ENCODE measurements at places on chromosomes 6 and 20.
A peak's percentile ranks its signal among the peaks of the same experiment; 100 is the strongest.

DNA sequence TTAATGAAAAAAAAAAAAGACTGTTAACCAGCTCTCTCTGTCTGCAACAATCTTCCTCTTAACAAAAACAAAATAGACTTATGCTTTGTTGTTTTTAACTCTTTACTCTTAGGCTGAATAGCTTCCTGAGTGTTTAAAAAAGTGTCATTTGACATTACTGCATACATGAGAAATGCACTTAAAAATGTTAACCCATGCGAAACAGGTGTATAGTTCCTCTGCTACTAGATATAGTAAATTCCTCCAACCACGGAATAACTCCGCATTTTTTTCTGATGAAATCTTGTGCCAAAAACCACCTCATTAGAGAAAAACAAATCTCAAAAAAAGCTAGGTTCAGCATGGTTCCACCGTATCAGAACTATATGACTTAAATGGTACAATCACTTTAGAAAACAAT lies 426.0 kb downstream of the ADGRB3 start:
- no peak for DNase-seq

GRCh38 chr6:127471379-127472255 lies 12.4 kb upstream of the KIAA0408 start:
- no peak for DNase-seq

GRCh38 chr6:146357578-146358430 lies 185.8 kb upstream of the RAB32 start:
- peak; percentile 81 for DNase-seq

DNA sequence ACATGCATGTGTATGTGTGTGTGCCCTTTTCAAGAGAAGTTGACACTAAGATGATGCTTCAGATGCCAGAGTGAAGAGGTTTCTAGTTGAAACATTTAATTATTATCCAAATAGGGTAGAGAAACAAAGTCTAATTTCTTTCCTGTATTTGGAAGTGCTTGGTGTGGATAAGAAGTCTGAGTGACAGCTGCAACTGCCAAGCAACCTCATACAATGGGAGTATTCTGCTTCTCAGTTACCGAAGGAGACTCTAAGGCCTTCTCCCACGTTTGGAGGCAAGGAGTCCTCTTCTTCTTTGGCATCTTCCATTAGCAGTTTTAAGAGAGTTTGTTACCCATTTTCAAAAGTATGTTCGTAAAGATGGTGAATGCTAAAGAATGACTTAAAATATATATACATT lies 82.4 kb downstream of the HDGFL1 start:
- DNase-seq, result no peak

GRCh38 chr6:131949909-131950766 lies 1.0 kb downstream of the CCN2 start:
- peak; percentile 81 for DNase-seq

GRCh38 chr20:40442181-40442963 lies 246.7 kb downstream of the MAFB start:
- DNase-seq, result no peak

- DNase-seq, result peak; percentile 78
Measured at GRCh38 chr6:52929321-52930164, 20.0 kb upstream of the GSTA3 start.

DNA sequence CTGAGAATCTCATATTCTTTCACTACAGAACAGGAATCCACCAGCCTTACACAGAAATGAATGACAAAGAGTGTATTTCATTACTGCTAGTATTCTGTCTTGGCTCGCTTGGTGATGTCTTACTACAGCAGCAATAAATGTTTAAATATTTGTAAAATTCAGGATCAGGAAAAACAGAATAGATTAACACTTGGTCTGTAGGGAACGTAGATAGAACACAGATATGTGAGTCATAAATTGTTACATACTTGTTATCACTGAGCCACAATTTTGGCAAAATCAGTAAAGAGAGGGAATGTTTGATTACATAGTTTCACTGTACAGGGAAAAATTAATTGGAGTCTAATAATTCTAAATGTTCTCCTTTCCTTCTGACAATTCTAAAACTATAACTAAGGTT lies 11.0 kb downstream of the SHPRH start:
- no peak for DNase-seq

GRCh38 chr6:98821756-98822405 lies 12.5 kb upstream of the POU3F2 start:
- DNase-seq, result no peak

- DNase-seq, result no peak
Measured at GRCh38 chr6:148423601-148424270, 81.1 kb downstream of the SASH1 start.

DNA sequence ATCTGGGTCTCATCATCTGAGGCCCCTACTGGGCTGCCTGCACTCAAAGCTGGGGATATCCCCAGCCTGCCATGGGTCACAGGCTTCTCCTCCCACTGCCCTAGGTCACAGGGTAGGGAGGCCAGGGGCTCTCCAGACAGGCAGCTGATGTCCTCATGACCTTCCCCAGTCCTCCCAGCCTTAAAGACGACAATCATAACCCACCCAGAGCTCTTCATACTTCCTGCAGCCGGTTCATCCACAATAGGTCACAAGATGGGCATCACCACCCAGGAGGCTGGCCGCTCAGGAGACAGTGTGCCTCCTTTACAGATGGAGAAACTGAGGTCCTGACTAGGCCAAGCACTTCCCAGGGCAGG lies 15.2 kb downstream of the TFEB start:
- DNase-seq, result no peak

DNA sequence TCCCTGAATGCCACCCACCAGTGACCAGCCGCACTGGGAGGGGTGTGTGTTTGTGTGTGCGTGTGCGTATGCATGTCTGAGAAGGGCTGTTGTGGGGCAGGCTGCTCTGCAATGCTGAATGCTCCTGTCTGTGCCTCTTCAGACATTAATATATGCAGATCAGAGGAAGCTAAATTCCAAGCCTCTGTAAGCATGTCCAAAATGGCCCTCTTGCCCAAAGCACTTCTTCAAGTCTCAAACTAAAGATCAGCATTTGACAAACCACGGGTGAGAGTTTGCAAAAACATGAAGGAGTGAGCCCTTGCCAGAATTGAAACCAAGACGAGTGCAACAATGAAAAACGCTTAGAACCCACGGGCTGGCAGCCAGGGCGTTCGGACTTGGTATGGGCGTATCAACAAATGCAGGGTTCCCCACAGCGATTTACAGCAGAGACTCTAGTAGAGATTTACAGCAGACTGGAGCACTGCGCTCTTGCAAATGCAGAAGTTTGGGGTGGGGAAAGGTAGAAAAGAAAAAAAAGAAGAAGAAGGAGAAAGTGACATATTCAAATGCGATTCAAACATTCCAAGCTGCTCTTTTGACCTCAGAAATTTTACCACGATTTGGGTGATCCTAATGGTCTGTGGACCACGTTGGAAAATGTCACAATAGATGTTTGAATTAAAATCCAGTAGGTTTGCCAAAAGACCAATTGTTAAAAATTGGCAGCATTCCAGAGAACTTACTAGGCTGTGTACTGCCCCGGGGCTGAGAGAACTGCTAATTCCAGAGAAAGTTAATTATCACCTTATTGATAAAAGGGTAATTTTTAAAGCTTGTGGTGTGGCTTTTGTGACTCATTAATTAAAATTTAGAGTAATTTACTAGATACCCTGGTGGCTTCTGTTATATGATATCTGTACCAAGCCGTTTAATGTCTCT lies 3.5 kb downstream of the SCML4 start:
- DNase-seq, result no peak

- DNase-seq, result no peak
Measured at GRCh38 chr6:18204691-18205090, 49.5 kb downstream of the KDM1B start.

DNA sequence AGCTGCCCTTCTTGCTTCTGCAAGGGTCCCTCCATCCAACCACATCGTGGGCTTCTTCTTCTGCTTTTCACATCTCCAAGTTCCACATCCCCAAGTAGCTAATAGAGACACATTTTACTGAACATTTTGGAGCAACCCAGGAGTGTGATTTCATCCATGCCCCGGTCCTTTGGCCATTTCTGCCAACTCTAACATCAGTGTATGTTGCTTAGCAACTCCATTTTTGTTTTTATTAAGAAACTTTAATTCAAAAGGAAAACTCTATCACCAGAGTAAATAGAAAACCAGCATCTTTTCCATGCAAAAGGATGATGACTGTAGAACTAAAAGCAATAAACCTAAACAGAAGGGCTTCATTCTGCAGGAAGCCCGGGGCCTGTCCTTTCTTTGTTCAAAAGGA lies 32.7 kb upstream of the SULF2 start:
- no peak for DNase-seq

- DNase-seq, result peak; percentile 94
Measured at GRCh38 chr6:148271711-148272439, 70.8 kb upstream of the SASH1 start.

Data from AG09309 (cell line).